ENCODE measurements at places on chromosomes 7 and 10.

DNA sequence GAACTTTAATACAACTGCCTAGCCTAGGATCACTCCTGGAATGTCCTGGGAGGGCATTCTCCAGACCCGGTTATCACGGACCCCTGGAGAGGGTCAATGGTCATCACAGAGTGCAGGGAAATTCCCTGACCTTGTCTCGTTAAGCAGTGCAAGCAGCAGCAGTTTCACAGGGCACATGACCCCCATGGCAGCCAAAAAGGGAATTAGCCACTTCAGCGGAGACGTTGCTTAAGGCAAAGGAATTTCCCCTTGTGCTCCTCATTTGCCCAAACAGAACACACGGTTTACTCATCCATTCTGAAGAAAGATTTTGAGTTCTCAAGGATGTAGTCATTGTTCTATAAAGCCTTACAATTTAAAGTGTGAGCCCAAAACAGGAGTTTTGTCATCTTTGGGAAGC is 260.3 kb downstream of the SNX13 start:
- DNase-seq: peak; percentile 66

DNA sequence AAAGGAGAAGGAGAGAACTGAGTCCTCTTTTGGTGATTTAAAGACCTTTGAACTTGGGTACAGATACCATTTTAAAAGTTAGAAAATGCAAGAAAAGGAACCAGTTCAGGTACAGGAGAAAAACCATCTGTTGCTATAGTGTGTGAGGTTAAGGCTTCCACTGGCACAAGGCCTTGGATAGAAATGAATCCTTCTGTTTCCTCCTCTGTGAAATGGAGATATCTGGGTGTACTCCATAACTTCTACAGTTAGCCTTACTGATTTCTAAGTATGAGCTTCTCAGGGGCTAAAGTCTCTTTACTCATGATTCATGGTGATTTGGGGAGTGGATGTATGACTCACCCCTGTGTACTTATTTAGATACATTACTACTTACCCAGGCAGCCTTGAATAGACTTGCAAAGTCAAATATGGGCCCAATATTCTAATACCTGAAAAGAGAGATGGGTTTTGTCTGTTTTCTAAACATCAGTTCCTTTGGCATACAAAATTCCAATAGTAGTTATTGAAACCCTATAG is 117.2 kb upstream of the ADO start:
- DNase-seq: no peak

DNA sequence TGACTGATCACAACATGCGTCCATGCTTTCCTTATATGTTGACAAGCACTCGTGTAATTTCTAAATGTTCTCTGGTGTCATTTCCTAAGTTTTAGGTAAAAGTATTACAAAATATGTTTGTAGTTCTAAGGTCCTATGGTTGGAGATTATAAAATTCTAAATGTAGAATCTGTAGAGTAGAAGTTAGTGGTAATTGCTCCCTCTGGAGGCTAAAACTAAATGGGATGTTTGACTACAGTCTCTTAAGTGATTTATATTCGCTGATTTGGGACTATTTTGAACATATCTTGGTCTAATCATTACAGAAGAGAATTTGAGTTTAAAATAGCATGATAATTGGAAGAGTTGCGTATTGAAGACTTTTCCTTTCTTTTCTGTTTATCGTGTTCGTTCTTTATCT is 74.1 kb downstream of the ZMYND11 start:
- no peak for DNase-seq

- no peak for DNase-seq
Observed at GRCh38 chr7:28766359-28766758, 191.8 kb downstream of the TRIL start.

DNA sequence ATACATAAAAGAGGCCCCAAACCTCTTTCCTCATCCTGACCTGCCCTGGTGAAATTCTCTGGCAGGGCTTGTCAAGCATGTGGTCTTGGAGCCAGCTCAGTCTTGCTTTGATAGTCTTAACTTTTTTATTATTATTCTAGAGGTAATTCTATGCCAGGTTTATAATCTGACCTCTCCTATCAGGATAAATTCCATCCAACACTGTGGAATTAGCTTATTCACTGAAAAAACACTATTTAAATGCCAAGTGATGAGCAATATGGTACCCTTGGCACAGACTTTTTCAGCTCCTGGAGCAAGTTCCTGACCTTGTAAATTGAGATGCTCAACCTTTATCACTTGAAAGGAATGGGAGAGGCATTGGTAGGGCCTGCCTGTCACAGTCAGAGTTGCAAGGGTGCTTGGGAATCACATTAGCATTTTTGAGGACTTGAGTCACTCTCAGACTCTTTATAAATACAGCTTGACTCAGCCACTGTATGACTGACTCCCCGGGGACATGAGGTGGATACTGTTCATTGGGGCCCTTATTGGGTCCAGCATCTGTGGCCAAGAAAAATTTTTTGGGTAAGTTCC is at the start of gene CPA4:
CPA4 (plus strand) TSS at position 480 of the 576 bp plus-strand sequence; CDS start at position 500, 20 bp downstream.
- DNase-seq: no peak

GRCh38 chr7:108083980-108084379 is 46.2 kb downstream of the LAMB4 start:
- DNase-seq: no peak

- no peak for DNase-seq
Observed at GRCh38 chr7:135180122-135180521, 9.6 kb upstream of the CYREN start.

DNA sequence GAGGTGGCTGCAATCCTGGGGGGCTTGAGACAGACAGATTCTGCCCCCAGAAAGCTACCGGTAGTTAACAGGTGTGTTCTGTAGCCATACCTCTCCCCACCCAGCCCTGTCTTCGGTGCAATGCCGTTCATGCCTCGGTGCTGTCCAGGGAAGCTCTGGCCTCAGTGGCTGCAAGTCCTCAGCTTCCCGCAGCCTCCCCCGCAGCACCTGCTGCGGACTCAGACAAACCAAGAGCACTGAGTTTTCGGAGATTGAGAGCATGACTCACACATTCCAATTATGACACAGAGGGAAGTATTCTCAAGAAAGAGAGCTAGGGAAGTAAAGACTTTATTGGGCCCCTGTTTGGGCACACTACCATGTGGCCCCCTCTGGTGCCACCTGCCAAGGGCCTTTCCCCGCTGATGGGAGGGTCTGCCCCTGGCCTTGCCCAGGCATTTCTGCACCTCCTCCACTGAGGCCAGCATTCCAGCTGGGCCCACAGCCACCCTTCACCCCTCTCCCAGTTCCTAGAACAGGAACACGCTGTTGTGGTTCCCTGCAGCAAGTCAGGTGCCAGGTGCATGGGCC is 30.2 kb upstream of the EZH2 start:
- no peak for DNase-seq

DNA sequence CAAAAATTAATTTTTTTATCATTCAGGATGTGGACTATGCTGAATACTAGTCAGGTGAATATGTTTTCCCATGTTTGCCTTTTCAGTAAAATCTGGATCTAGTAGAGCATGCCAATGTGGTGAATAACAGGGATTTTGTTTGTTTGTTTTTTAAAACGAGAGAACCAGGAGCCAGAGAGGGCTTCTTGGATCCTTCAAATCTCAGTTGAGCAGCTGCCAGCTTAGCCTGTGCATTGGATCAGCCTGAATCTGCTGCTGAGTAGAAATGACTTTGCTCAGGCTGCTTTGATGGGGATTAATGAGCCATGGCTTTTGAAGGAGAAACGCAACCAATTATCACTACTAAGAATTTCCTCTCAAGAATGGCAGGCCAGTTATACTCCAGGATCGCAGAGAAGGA is 493.8 kb downstream of the ARL4A start:
- no peak for DNase-seq

DNA sequence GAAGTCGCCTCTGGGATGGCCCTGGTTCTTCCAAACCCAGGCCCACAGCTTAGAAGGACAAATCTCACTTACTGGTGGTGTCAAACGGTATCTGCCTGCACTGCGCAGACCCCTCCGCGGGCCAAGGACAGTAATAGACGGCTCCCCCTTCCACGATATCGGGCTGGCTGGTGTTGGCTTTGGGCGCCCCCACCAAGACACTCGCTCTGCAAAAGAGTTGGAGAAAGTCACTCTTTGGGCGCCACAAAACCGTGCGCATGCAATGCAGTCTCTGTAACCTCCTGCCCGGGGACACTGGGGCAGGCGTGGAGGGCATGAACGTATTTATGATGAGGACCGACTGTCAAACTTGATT is 1.1 kb downstream of the ITGA8 start:
- peak; percentile 51 for DNase-seq

- DNase-seq: no peak
Observed at GRCh38 chr7:92944633-92945032, 108.3 kb upstream of the CDK6 start.

DNA sequence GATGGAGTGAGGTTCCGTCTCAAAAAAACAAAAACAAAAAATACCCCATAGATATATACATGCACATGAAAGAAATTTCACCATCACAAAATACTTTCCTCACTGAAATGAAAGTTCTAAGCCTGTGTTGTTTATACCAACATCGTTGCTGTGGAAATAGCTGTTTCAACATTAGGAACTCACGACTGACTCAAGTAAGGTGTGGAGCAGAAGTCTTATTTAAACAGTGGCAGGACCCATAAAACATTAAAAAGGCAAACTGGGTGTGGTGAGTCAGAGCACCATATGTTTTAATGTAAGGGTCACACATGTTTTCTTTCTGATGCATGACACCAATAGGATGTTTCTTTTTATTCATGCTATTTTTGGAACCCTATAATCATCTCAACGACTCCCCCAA is 48.3 kb downstream of the BAIAP2L1 start:
- no peak for DNase-seq

DNA sequence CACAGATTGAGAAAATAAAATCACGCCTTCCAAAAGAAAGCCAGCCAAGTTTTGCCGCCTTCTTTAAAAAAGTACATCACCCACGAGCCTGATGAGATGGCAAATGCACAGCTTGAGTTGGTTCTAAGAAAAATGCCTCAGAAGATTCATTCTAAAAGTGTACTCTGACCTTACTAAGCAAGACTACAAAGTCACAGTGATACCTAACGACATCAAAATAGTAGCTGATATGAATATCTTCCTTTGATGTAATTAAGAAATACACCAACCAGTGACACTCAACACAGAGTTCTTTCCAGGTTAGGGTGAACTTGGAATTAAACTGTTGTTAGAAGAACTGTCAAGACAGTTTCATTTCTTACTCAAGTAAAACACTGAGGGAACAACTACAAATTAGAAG is 78.0 kb upstream of the AMPH start:
- no peak for DNase-seq

GRCh38 chr10:129099992-129100391 is 367.0 kb upstream of the MGMT start:
- no peak for DNase-seq

DNA sequence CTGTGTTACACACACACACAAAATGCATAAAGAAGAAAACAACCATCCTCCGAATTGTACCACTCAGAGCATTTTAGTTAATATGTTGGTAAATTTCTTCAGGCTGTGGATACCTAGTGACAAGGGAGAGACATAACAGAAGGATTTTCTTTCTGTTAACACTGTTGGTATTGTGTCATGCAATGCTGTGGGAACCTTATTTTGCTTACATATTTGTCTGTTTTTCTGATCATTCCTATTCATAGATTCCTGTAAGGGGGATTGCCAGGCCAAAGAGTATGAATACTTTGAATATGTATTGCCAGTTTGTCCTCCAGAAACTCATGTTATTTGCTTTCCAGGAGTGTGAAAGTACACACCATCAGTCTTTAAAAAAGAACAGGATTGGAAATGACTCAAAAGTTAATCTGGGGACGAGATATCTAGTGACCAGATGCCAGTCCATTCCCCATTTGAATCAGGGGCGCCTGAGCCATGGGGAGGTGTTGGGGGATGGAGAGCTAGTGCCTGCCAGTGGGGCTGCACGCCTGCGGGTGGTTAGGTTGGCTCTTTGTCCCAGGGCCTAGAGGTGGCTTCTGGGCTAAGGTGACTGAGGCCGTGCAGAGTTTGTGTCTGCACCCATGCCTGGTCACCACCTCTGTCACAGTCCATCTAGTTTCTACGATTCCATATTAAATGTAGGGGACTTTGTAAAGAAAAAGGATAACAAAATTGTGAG is 142.0 kb downstream of the PTPN20 start:
- no peak for DNase-seq

- DNase-seq: no peak
Observed at GRCh38 chr10:11063856-11064255, 46.2 kb downstream of the CELF2 start.

GRCh38 chr7:35760143-35760745 is 40.6 kb upstream of the SEPTIN7 start:
- DNase-seq: no peak

DNA sequence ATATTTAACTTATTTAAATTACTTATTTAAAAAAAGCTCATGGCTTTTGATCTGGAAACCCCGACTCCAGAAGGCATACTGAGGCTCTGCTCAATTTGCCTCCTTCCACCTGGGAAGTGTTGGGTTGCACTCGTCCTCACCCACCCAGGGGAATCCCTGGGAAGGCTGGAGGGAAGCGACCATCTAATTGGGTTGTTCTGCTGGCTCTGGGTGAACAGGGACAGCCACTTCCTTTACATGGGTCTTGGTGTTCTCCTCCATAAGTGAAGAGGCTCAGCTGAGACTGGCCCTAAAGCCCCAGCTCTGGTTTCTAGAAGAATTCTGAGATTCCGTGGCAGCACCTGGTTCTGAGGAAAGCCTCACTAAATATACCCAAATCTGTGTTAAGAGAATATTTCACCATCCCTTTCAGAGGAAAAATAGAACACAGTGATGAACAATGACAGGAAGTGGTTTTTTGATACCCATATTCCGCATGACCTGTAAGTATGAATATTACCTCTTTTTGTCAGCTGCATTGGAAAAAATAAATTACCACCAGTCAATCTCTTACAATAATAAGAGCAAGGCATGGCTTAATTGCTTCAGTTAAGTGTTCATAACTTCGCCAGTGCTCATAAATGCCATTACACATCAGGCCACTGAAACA is 131.1 kb upstream of the SHH start:
- DNase-seq: peak; percentile 15

- DNase-seq: no peak
Observed at GRCh38 chr10:61971003-61971325, 69.5 kb downstream of the ARID5B start.

DNA sequence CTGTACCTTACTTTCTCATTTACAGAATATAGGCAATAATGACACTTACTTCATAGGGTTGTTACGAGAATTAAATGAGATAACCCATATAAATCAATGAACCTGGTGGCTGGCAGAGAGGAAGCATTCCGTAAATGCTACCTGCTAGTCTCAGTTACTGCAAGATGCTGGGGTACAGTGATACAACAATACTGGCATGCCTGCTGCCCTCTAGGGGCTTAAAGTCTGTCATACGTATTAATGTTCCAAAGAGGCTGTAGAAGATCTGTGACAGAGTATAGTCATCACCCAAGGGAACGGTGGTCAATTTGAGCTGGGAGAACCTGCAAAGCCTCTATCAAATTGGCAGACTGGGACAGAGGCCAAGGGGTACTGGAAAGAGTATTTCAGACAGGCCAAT is 421.5 kb downstream of the GPAM start:
- DNase-seq: no peak
